NK-92 treated with Interleukin-12 subunit alpha and Interleukin-12 subunit beta, amount 100 ng/mL, for 24 hours (cell line): ENCODE measurements at places on chromosomes 3 and 15.

DNA sequence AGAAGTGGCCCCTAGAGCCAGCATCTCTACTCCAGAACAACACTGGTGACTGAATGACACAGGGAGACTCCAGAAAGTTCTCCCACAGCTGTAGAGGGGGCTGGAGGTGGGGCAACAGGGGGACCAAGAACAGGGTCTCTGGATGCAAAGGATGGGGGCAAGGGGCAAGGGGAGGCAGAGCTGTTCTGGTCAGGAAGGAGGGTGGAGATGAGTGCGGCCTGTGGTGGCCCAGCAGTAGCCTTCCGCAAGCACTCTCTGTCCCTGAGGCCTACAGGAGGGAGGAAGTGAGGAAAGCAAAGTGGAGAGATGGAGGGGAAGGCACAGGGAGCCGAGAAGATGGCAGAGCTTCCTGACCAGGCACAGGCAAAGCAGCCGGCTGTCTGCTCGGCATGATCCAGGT is 56.5 kb downstream of the HOMER2 start:
- DNase-seq: no peak

DNA sequence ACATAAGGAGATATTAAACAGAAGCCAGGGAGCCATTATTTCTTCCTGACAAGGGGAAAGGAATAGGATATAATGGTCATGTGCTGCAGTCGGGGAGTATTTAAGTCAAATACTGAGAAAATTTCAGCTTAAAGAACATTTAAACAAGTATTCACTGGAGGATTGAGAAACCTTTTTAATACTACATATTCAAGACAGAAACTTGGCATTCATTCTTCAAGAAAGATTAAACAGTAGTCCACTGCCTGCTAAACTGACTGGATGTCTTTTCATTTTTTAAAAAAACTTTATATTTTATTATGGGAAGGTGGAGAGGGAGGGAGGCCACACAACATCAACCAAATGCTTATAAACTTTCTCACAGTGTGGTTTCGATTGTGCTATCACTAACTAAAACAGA is 107.4 kb upstream of the CBLB start:
- DNase-seq: no peak

GRCh38 chr15:29656636-29657475 is 165.4 kb downstream of the TJP1 start:
- peak; percentile 43 for DNase-seq

DNA sequence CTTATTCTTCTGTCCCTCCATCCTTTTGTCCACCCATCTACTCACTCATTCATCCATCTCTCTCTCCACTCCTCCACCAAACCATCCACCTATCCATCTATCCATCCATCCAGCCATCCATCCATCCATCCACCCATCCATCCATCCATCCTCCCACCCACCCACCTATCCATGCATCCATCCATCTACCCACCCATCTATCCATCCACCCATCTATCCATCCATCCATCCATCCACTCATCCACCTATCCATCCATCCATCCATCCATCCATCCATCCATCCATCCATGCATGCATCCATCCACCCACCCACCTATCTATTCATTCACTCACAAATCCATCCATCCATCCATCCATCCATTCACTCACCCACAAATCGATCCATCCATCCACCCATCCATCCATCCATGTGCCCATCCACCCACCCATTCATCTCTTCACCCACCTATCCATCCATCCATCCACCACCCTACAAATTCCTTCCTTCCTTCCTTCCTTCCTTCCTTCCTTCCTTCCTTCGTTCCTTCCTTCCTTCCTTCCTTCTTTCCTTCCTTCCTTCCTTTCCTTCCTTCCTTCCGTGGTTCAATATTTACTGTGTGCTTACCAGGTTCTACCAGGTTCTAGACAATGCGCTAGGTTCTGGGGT is 17.3 kb downstream of the ATP2B2 start:
- DNase-seq: no peak

- no peak for DNase-seq
Measured at GRCh38 chr3:45724911-45725310, 35.7 kb downstream of the SACM1L start.

GRCh38 chr3:13229273-13229949 is 156.2 kb upstream of the IQSEC1 start:
- DNase-seq: no peak

- DNase-seq: no peak
Measured at GRCh38 chr15:61994216-61994615, 66.0 kb downstream of the VPS13C start.

- no peak for DNase-seq
Measured at GRCh38 chr15:46409841-46410301, 775.0 kb downstream of the SQOR start.

DNA sequence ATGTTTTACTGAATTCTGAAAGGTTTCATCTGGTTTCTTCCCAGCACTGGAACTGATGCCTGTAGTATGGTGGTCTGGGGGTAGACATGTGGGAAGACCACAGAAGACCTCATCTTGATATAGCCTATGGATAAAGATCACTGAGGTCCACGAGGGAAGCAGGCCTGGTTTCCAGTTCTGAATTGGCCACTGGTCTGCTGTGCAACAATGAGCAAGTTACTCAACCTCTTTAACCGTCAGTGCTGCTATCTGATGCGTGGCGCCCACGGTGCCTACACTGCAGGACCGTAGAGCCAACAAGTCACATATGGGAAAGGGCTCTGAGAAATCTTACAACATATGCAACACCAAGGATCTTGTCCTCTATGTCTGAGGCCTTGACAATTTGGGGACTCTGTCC is 13.3 kb downstream of the TLE3 start:
- DNase-seq: no peak

GRCh38 chr3:37457378-37458065 is 283.1 kb upstream of the LRRFIP2 start:
- no peak for DNase-seq

GRCh38 chr3:97694876-97695275 is 69.7 kb upstream of the ARL6 start:
- DNase-seq: no peak

DNA sequence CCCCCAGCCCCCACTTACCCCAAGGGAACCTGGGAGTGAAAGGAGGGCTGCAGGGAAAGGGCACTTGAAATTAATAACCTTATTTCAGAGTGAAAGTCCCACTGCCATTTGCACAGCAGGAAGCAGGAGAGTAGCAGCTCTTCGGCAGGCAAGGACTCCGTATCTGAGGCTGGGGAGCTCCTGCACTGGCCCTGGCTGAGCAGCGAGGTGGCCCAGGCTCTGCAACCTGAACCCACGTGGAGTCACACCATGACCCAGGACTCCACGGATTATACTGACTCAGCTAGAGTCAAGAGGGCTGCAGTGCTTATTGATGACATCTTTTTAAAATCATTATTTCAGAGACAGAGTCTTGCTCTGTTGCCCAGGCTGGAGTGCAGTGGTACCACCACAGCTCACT is 214.5 kb downstream of the XXYLT1 start:
- no peak for DNase-seq

GRCh38 chr3:12984023-12984823 is 89.0 kb downstream of the IQSEC1 start:
- DNase-seq: peak; percentile 19

- DNase-seq: no peak
Measured at GRCh38 chr3:198030726-198031125, 70.7 kb downstream of the LMLN start.

- DNase-seq: no peak
Measured at GRCh38 chr3:38004415-38005075, 14.0 kb downstream of the VILL start.

DNA sequence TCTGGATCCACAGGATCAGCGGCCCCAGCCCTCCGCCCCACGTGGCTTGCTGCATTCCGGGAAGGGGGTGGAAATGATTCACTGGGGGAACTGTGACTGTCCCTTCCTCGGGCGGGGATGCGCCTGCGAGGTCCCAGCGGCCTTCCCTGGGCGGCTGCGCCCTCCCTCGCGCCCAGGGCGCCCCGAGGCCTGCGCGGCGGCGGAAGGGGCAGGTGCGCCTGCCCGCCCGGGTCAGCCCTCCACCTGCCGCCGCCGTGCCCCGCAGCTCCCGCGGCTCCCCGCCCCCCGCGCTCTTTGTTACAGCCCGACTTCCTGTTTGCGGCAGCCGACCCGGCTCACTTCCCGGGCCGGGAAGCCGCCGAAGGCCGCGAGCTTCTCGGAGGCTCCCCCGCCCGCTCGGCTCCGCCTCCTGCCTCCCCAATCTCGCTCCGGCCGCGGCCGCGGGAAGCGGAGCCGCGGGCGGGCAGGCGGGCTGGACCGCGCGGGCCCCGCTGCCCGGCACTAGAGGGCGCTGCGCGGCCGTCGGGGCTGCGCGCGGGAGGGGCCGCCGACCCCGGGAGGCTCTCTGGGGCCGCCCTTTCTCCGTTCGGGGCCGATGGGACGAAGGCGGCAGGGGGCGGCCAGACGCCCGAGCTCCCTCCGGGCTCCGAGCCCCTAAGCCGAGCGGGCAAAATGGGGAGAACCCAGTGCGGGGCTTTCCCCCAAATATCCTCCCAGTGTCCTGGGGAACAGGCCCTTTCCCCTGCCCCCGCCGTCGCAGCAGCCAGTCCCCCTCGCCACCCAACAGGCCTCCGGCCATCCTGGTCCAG is 11.5 kb upstream of the CHAC1 start:
- no peak for DNase-seq

DNA sequence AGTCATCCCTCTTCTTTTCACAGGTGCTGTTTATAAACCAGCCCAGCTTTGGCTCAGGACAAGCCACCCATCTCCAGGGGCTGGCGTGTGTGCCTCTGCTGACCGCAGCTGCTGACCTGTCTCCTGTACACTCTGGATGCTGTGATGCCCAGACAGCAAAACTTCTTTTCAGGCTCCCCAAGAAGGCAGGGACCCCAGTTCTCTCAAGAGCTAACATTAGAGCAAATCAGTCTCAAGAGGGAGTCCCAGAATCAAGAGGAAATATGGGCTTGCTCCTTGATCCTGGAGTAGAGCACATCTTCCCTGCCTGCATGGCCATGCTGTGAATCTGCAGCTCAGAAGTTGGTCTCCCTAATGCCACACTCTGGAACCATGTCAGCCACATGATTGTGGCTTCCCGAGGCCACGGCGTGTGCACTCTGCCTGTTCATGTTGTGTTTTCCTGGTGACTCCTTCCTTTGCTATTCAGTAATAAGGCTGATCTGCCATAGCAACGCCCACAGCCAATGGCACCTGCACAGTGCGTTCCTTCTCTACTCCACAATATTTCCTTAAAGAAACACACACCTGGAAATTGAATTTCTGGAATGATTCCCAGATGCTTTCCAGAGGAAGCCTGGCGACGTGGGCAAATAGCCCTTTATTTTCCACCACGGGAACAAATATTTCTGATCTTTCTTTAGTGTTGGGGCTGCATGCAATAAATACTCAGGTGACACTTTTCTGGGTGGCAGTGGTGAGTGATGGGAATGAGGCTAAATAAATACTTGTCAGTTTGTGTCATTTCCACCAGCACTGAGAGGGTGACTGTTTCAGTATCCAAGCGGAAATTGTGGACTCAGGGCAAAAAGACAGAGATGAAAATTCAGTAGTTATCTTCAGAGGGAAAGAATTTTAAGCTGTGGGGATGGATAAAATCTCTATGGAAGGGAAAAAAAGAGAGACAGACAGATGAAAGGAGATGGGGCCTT is 21.9 kb upstream of the THSD4 start:
- DNase-seq: no peak

- no peak for DNase-seq
Measured at GRCh38 chr15:74376226-74376625, 8.8 kb upstream of the CYP11A1 start.

DNA sequence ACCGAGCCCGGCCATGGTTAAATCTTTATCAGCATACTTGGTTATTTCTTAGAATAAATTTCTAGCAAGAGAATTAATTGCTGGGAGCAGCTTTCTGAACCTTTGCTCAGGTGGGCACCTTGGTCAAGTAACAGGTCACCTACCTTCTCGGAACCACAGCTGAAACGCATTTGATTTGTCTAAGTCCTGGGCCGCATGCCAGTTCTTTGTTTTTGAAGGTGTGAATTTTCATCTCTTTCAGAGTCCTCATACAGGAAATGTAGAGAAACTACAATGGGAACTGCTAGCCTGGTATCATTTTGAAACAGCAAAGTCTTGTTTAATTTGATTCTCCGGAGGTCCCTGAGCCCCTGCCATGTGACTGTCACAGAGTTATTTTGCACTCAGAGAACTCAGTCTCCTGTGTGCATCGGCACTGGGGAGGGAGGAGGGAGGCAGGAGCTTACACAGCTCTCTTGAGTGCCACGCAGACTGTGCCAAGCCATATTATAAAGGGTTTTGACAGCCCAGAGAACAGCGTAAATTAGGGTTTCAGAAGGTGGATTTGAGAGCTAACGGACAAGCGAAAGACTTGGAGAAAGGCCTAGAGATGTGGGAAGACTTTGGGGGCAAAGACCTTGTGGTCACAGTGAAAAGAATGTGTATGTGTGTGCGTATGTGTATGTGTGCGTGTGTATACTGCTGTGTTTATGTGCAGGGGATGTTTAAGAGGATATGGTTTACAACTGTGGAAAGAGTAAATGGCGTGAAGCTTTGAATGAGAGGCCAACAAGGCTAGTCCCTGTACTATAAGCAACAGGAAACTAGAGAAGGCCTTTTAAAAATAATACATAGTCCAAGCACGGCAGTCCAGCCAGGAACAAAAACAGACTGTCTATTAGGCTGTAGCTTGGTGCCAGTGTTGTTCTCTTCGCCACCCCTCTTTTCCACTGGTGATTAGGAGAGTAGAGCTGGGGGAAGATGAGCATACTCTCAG is 61.8 kb upstream of the ATP13A3 start:
- DNase-seq: no peak

DNA sequence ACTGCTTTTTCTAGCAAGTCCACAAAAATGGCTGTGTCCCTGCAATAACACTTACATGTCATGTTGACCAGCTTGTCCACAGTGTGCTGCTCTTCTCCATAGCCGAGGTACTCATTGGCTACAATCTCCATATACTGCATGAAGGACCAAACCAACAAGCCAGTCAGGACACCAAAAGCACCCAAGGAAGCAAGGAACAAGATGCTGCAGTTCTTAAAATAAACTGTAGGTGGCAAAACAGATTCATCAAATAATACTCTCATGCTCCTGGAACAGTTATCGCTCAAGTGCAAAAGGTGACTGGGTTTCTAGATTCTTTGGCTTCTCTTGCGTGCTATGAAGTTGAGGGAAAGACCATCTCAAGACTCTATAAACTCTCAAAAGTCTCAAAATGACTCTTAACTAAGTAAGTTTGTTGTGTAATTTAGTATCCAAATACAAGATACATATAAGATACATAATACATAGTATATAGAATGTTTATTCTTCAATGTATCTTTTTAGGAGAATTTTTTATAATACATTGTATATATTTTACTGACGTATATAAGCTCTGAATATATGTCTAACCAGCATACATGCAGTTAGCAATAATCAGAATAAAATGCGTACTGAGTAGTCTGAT is 57.0 kb downstream of the NEK10 start:
- DNase-seq: no peak

- DNase-seq: no peak
Measured at GRCh38 chr15:26757141-26757540, 15.7 kb downstream of the GABRB3 start.
